Stimulated activated CD8-positive, alpha-beta memory T cell treated with anti-CD3 and anti-CD28 coated beads, Interleukin-7, amount 100 ng/mL, for 24 hours (primary cell): ENCODE measurements at places on chromosomes 7 and 10.

DNA sequence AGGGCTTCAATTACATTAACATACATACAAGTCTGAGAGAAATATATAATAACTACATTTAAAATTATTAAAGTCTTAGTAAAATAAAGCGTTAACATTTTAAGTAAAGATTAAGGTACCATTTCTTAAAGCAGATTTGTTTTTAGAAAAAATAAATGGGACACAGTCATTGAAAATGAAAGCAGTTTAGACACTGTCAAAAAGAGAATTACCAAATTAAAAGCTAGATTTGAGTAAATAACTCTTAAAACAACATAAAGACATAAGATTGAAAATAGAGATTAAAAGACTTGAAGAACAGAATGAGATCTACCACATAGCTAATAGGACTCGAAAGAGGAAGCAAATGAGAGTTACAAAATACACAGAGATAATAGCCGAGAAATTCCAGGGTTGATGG is 562.2 kb upstream of the FOXK1 start:
- DNase-seq = no peak

- DNase-seq = no peak
Observed at GRCh38 chr10:125788156-125789034, 12.8 kb upstream of the MMP21 start.

GRCh38 chr7:112132051-112132694 is 74.0 kb downstream of the DOCK4 start:
- DNase-seq = no peak

- DNase-seq = no peak
Observed at GRCh38 chr7:41222746-41223145, 480.1 kb downstream of the INHBA start.

DNA sequence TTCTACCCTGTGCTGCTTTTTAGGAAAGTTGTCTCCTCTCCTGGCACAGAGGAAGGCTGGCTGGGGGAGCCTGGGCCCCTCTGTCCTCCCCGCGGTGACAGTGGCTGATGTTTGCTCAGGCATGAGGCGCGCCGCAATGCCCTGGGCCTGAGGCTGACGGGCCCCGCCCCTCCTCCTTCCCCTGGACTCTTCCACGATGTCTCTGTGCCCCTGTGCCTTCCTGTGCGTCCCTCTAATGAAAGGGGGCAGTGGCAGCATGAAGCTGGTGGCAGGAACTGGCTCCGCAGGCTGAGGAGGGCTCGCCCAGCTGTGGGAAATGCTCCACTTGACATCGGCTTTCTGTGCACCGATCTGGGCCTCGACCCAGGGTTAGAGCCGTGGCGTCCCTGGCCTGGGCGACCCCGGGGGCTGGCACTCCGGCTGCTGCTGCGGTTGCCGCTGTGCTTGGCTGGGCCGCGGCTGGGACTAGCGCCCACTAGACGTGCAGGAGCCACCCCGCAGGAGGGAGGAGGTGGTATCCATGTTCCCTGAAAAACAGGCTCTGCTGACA is 67.9 kb downstream of the ZNF680 start:
- no peak for DNase-seq

DNA sequence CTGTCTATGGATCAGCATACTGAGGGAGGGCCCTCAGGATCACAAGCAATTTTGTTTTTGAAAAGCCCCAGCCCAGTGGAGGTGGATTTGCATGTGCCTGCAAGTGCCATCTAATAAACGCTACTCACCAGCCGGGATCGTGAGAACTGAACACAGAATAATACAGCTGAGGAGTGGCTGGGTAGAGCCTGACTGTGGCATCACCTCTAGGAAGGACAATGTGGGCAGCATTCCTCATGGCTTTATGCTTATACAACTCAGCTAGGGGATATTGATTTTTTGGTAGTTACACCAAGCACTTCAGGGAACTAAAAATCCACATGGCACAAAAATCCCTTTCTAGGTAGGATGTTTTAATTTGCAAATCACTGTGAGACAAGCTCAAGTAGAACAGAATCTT is 72.7 kb upstream of the PALS2 start:
- DNase-seq = no peak

DNA sequence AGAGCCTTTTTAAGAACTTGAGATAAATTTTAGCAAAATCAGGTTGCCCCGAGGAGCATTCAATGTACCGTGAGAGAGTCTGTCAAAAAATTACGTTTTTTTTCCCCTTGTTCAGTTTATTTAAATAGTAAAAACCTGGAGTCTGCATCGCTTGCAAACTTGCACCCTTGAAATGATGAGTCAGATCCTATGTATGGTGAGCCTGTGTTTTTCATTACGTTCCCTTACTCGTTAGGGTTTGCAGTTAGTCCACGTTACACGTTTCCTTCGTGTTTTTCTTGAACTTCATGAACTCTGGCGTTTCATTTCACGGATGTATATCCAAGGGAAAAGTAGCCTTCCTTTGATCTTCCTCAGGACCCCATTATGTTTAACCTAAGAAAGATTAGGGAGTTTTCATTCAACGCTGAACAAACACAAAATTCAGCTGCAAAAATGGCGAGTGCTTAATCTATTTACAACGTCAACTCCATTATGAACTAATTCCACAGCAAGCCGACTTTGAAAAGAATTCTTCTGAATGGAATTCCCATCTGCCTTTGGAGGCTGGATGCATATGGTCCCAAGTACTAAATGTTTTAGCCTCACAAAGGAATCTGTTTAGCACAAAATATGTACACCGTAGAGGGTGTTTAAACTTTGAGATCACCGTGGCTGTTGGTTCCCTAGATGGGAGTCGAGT is 182.4 kb downstream of the MYOF start:
- DNase-seq = no peak

DNA sequence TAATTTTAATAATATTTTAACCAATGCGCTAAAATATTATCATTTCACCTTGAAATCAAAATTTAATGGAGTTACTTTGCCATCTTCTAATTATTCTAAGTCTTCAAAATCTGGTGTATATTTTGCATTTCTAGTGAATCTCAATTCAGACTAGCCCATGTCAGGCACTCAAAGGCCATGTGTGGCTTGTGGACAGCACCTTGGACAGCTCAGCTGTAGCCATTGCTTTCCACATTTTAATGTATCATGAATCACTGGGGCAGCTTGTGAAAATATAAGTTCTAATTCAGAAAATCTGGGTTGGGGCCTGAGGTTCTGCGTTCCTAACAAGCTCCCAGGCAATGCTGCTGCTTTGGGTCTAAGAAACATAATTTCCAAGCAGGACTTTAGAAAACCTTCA is 57.2 kb downstream of the MGAM2 start:
- DNase-seq = no peak

- no peak for DNase-seq
Observed at GRCh38 chr7:1520539-1521234, 9.8 kb upstream of the MAFK start.

GRCh38 chr10:67780759-67781538 is 57.0 kb downstream of the DNAJC12 start:
- DNase-seq = no peak

GRCh38 chr7:1593091-1593866 is 23.4 kb upstream of the PSMG3 start:
- no peak for DNase-seq

DNA sequence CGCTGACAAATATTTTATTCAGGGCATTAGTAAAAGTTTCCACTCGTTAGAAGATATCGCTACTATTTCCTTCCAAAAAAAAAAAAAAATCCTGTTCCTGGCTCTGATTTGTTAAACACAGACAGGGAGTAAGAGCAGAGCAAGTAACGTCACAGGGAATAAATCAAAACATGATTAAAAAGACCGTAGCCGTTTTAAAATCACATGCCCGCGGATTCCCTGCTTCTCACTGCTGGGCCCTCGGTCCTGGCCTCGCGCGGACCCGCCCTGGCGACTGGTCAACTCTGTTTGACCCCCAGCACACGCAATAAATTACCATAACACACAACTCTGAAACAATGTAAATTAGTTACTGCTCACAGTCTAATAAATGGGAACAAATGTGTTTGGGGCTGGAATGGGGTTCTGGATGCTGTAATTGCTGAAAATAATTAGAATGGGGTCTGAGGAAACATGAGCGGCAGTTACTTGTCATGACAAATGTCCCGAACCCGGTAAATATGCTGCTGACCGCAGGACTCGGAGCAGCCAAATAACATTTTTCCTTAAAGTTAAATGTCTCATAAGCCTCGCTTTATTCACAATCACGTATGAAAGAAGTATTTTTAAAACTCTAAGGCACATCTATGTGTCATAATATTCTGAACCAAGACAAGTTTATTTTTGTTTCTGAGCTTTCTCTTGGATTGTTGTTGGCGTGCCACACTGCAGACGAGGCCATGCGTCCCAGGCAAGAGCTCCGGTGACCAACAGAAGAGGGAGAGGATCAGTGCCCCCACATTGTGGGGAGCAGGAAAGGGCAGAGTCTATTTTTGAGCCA is 17.9 kb downstream of the EBF3 start:
- DNase-seq = no peak

DNA sequence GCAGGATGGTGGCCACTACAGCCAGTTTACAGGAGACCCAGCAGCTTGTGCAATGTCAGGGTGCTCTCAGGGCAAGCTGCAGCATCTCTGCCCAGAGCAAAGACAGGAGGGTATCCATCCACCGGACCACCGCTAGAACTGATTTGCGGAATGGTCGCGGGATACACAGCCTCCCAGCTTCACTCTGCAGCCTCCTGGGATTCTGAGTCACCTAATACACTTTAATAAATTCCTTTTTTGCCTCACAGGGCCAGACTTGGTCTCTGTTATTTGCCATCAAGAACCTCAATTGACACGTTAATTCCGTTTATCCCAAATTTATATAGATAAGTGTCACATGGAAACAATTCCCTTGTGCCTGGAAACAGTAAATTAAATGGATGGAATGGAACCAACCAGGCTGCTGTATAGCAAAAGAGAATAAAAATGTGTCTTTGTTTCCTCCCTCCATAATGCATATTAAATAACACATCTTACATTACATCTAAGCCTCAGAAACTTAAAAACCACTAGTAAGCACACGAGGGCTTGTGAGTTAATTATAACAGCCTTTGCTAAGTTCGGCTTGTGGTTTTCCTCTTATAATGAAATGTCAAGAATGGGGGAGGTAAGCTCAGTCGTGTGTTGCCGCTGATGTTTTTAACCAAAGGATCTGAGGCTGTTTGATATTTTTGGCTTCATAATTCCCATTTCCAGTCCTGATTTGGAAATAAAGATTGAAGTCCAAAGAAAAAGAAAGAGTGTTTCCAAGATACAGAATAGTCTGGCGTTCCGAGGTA is 52.1 kb downstream of the ADRB1 start:
- no peak for DNase-seq

- no peak for DNase-seq
Observed at GRCh38 chr10:61286686-61287085, 166.5 kb downstream of the TMEM26 start.

DNA sequence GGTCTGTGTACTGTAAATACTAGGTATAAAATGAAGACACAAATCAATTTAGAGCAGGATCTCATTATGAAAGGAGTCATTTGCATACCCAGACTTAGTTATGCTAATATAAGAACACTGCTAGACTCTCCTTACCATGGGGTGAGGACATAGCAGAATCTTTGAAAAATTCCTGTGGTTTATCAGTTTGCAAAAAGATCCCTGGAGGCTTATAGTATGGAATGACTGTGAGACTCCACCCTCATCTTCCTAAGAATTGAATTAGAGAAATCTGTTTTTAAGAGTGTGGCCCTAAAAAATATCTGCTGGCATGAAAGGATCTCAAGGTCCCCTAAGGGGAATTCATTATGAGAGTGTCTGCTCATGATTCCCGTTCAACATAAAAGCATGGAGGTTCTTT is 63.2 kb downstream of the WNT2 start:
- no peak for DNase-seq
